Stimulated activated memory B cell treated with anti-CD40 and anti-IgM and Interleukin-4, amounts not matched to agents 10 μg/mL and 1 μg/mL and 100 μg/mL, for 72 hours (primary cell): ENCODE measurements at places on chromosomes 7 and 10.

GRCh38 chr10:78063236-78063635 is 29.6 kb downstream of the RPS24 start:
- ATAC-seq = no peak

GRCh38 chr7:89837515-89837914 is 316.8 kb upstream of the STEAP1 start:
- no peak for ATAC-seq

- ATAC-seq = no peak
Observed at GRCh38 chr7:104962781-104963180, 51.2 kb upstream of the KMT2E start.

DNA sequence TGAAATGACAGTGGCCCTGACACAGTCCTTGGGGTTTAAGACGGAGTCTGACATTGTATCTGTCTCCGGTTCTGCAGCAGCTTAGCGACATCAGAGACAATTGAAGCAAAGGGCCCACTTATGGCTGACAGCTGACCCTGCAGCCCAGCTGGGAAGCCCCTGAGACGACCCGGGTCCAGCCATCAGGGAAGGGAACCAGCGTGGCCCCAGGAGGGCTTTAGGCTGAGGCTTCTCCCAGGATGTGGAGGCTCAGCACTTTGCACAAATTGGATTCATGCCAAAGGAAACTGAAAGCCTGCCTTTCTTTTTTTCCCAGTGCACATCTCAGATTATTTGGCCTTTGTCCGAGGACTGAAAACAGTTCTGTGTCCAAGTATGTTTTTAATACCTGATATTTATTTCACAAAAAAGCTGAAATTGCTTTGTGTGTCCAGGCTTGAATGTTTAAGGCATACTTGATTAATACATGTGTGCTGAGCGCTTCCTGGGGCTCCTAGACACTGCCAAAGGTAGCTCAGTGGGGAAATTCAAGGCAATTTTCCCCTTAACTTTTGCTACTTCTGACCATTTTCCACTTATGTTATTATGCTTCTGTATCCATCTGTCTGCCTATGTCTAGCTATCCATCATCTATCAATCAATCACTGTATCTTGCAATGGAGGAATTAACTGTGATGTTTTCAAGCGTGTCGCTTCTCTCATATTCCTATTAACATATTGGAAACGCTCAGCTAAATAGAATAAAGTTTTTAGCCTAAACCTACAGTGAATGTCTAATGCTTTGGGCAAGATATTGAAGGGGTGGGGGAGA is 34.8 kb downstream of the KLF6 start:
- no peak for ATAC-seq

- ATAC-seq = no peak
Observed at GRCh38 chr10:22697800-22698199, 16.6 kb downstream of the PIP4K2A start.

GRCh38 chr10:20094226-20094976 is 278.2 kb downstream of the PLXDC2 start:
- ATAC-seq = no peak

DNA sequence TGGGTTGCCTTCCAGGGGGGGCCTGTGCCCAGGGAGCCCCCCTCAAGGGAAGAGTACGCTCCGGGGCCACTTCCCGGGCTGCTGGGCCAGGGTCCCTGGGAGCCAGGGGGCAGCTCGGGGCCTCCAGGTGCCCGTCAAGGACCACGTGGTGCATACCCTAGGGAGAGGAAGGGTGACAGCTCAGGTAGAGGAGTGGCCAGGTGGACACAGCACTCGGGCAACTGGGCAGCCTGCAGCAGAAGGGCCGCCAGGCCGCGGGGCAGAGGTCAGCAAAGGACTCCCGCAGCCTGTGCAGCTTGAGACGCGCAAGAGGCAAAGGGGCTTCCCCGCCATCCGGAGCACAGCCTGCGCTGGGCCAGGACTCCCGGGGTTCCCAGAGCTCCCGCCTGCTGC is 26.4 kb downstream of the AP5Z1 start:
- ATAC-seq = no peak

DNA sequence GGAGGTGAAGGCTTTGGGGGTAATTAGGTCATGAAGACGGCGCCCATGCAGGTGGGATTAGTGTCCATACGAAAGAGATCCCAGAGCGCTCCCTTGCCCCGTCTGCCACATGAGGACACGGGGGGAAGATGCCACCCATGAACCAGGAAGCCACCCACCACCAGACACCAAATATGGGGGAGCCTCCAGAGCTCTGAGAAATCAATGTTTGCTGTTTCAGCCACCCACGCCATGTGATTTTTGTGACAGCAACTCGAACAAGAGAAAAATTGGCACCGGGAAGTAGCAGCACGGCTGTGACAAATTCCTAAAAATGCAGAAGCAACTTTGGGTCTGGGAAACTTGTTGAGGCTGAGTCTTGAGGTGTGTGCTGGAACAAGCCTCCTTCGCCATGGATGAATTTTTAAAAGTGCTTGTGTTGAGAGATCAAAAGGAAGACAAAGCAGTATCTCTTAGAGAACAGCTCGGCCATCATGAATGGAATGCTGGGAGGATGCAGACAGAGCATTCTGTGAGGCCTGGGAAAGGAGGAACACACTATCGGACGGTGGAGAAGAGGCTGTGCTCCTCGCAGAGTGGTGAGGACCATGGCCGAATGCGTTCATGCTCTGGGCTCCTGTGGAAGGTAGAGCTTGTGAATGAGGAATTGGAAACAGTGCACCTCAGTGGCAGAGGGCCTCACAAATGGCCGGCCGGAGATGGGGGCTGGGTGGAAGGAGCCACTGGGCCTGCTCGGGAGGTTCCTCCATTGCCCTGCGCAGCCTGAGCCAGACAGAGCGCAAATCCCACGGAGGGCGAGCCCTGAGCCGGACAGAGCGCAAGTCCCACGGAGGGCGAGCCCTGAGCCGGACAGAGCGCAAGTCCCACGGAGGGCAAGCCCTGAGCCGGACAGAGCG is 277.5 kb downstream of the PTPRN2 start:
- ATAC-seq = no peak

- no peak for ATAC-seq
Observed at GRCh38 chr10:13788711-13789447, 202.1 kb downstream of the PRPF18 start.

DNA sequence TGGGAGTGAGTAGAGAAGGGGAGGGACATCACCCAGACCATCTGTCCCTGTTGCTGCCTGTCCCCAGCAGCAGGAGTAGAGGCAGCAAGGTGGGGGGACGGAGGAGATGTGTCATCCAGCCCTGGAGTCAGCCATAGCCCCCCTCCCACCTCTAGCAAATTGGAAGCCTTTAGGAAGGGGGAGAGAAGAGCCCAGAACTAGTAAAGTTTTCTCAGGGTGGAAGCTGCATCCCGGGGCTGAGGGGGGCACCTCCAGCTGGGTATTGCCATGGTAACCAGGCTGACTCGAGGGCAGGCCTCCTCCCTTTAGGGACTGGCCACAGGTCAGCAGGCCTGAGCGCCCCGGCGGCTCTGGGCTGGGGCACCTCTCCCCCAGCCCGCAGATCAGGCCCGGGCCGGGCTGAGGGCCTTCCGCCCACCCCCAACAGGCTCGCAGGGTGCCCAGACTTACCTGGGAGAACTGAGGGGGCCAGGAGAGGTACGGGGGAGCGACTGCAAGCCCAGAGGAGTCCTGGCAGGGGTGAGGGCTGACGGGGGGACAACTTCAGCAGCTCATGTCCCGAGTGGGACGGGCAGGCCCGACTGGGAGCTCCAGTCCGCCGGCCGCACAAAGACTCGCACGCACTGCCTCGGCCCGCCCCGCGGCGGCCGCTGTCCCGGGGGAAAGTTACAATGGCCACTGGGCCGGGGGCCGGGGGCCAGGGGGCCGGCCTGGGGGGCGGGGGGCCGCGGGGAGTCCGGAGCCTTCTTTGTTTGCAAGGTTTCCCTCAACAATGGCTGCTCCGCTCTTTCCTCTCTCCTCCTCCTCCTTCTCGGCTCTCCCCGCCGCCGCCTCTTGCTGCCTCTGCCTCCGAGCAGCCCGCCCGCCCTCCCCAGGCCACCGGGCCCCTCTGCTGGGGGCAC is 6.0 kb downstream of the LDB1 start:
- ATAC-seq = peak; percentile 39

- peak; percentile 34 for ATAC-seq
Observed at GRCh38 chr7:122300211-122300932, 4.2 kb downstream of the FEZF1 start.

DNA sequence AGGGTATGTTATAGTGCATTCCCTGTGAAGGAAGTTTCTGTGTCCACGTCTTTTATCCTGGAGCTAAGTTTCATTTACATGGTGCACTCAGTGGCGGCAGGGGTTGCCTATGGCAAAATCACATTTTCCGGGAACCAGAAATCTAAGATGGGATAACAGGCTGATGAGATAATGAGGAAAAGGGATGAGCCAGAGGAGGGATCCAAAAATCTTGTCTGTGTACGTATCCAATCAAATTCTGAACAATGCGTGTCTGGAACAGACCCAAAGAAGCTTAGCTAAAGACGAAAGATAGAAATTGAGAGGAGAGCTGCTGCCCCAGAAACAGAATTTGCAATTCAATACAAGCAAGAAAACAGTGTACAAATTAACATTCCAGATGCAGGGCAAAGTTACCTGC is 16.1 kb downstream of the LANCL2 start:
- ATAC-seq = no peak

- no peak for ATAC-seq
Observed at GRCh38 chr10:3780771-3781467, 4.1 kb downstream of the KLF6 start.

GRCh38 chr10:111007486-111007885 is 69.3 kb upstream of the ADRA2A start:
- ATAC-seq = no peak

GRCh38 chr10:56856569-56856968 is 495.5 kb upstream of the ZWINT start:
- no peak for ATAC-seq

- ATAC-seq = no peak
Observed at GRCh38 chr10:1671366-1672000, 65.8 kb downstream of the ADARB2 start.

GRCh38 chr7:29878081-29878688 is 71.9 kb downstream of the WIPF3 start:
- ATAC-seq = no peak

GRCh38 chr10:73902351-73902750 is 8.6 kb upstream of the PLAU start:
- ATAC-seq = no peak

GRCh38 chr10:92573091-92573797 is 649 bp downstream of the IDE start:
- ATAC-seq = no peak

DNA sequence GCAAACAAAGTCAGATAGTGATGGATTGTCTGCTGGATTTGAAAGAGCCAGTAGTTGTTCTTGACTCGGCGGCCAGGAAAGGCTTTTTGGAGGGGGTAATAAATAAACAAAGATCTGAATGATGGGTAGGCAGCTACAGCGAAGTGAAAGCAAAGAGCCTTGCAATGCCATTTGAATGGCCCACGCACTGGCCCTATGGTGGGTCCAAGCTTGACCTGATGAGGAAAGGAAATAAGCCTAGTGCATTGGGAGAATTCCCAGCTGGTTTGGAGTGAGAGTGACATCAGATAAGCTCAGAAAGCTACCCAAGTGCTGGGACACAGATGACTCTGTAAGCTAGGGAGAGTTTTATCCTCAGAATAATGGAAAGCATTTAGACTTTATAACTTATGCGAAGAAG is 365.2 kb downstream of the PLXDC2 start:
- no peak for ATAC-seq

DNA sequence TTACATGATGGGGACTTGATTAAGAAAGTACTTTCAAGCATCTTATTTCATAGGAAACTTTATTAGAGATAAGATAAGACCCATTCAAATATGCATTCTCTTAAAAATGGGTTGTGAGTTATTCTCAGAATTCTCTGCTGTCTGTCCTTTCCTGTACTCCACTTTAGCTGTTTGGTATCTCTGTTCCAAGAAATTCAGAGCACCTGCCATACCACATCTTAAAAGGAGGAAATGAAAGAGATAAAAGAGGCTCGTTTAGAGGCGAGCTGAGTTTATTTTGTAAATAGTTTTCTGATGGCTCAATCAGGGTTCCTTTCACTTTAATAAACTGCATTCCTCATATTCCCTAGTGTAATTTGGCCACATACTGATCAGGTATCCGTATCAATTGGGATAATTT is 87.2 kb downstream of the MDFIC start:
- ATAC-seq = peak; percentile 78

DNA sequence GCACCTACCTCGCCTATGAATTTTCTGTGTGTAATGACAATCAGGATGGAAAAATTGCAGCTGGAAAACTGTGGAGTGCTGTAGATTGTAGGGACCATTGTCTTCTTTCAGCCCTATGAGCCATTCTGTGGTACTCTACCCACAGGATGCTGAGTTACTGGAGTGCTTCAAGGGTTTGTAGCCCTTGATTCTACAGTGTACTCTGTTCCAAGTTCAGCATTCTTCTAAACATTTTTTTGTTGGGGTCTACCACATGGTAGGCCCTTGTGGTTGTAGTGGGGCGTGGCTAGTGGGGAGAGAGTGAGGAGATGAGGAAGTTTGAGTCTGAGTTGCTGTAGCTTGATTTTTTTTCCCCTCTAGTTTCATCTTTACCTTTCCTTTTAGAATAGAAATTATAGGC is 33.5 kb downstream of the REEP3 start:
- peak; percentile 84 for ATAC-seq

DNA sequence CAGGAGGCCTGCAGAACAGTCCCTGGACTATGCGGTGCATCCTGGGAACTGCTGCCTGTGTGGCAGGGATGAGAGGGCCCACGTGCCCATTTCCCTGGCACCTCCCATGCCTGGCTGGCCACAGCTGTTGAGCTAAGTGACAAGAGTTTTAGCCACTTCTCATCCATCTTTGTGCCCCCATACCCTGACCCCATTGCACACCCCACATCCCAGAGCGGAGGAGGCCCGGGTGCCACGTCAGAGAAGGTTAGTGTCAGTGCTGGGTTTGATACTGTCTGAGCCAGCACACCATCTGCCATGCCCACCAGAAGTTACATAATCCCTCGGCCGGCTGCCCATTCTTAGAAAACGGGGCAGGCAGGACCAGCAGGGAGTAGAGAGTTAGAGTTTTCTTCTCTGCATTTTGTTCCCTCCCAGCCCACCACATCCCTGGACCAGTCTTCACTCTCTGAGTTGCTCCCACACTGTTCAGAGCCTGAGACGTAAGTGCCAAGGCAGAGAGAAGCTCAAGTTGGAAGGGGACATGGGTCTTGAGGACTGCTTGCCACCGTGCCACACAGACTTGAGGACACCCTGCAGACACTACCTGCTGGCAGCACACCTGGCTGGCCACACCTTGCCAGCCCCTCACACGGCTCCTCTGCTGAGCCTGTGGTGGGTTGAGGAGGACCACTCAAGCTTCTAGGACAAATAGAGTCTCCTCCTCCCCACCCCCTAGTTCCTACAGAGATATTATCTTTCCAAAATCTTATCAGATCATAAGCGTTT is 13.1 kb downstream of the UNC5B start:
- peak; percentile 2 for ATAC-seq

- ATAC-seq = no peak
Observed at GRCh38 chr7:121301446-121302213, 27.2 kb upstream of the WNT16 start.
